ENCODE measurements at places on chromosomes 5 and 9. TPM values are rescaled to one million over a fixed set of nuclear protein-coding genes. Genes with fewer than 3 reads are reported as not detected.

The CCDC180 gene
- 5.1 TPM for total RNA-seq

DNA sequence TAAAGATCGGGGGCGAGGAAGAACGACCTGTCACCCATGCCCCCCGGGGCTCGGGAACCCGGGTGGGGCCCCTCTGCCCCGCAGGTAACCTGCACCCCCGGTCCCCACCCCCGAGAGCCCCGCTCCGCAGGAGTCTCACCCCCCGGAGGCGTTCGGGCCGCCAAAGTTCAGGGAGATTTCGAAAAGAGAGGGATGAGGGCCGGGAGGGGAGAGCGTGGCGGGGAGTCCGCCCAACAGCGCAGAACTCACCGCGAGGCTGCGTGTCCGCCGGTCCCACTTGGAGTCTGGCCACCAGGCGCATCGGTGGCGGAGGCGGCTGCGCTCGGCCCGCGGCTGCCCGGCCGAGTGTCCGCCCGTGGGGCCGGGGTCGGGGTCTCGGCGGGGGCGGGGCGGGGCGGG, at the start of gene PHF19:
Gene PHF19, minus strand, starts transcription at position 347 of the 399 bp plus-strand sequence. CDS start 2,447 bp downstream, outside the sequence.
- H3K4me3 ChIP-seq, result peak within 1 kb of the TSS; percentile 56
- DNase-seq, result no peak
- peaks cover 35% of the 10 kb centered on the region for H3K4me1 ChIP-seq
- H3K36me3 ChIP-seq, result no peaks in the 10 kb centered on the region
- H3K27ac ChIP-seq, result peak within 1 kb of the TSS; percentile 94

The SHISAL2B gene
- not detected for total RNA-seq

- H3K27me3 ChIP-seq, result no peaks in the 10 kb centered on the region
- H3K36me3 ChIP-seq, result no peaks in the 10 kb centered on the region
- H3K27ac ChIP-seq, result no peak overlapping the region
- no peak for DNase-seq
Observed at GRCh38 chr9:84947412-84947972, 278.0 kb downstream of the NTRK2 start.

The CNTNAP3 gene
- total RNA-seq, result 5.3 TPM

The PCDHGA10 gene
- 3.9 TPM for total RNA-seq

GRCh38 chr5:25119650-25120049, 474.9 kb upstream of the CDH10 start:
- no peak for DNase-seq
- H3K4me1 ChIP-seq, result no peaks in the 10 kb centered on the region
- no peaks in the 10 kb centered on the region for H3K36me3 ChIP-seq
- H3K27me3 ChIP-seq, result no peaks in the 10 kb centered on the region

DNA sequence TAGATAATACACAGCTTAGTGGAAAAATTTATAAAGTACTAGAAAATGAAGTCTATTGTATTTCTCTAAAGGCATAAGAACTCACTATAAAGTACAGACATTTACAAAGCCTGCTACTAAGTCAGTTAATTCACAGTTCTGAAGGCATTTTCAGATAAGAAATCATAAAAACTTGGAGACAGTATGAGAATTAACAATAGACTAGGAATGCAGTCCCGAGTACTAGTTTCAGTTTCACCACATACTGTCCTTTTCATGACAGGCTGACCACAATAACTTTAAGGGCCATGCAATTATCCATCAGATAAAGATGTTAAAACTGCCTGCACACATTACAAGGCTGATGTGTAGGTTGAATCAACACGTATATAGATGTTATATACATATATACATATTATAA, 362.6 kb upstream of the SMC2 start:
- no peak overlapping the region for H3K27ac ChIP-seq
- H3K4me1 ChIP-seq, result no peaks in the 10 kb centered on the region
- no peak for DNase-seq
- no peaks in the 10 kb centered on the region for H3K27me3 ChIP-seq
- no peak overlapping the region for H3K4me3 ChIP-seq

GRCh38 chr9:73116031-73116430, 35.6 kb upstream of the ANXA1 start:
- no peaks in the 10 kb centered on the region for H3K27me3 ChIP-seq
- DNase-seq, result no peak
- no peaks in the 10 kb centered on the region for H3K4me1 ChIP-seq
- no peaks in the 10 kb centered on the region for H3K36me3 ChIP-seq

The CCDC183 gene
- 0.44 TPM for total RNA-seq

DNA sequence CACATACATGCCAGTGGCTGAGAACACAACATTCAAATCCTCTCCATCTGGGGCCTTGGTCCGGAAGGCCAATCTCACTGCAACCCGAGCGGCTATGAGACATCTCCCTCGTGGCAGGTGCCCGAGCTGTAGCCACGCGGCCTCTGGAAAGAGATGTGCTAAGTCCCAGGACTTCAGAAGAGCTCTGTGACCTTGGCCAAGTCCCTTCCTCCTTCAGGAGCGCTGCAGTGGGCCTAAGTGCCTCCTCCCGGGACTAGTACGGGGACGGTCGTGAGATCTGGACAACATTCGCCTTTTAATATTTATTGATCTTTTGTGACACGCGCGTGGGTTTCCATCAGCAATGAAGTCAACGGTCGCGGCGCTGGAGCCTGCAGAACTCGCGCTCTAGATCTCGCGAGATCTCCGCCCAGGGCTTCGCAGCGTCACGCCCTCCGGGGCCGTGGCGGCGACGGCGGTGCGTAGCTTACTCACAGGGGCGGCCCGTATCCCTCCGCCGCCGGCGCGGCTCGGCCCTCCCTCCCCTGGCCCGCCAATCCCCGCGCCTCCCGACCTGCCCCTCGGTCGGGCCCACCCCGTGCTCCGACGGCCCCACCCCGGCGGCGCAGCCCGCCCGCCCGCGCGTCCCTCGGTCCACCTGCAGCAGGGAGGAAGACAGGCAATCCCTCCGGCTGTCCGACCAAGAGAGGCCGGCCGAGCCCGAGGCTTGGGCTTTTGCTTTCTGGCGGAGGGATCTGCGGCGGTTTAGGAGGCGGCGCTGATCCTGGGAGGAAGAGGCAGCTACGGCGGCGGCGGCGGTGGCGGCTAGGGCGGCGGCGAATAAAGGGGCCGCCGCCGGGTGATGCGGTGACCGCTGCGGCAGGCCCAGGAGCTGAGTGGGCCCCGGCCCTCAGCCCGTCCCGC, at the start of gene UBE2D2:
Gene UBE2D2, plus strand, starts transcription at position 588 of the 903 bp plus-strand sequence. CDS start 453 bp downstream, outside the sequence.
- peaks cover 25% of the 10 kb centered on the region for H3K4me1 ChIP-seq
- H3K36me3 ChIP-seq, result no peaks in the 10 kb centered on the region
- peak within 1 kb of the TSS; percentile 85 for H3K4me3 ChIP-seq
- H3K27ac ChIP-seq, result peak within 1 kb of the TSS; percentile 94
- peak; percentile 99 for DNase-seq
- H3K27me3 ChIP-seq, result no peaks in the 10 kb centered on the region

All from left lung (tissue), 14 donors.